Gastrocnemius medialis (tissue), 4 donors: ENCODE measurements at places on chromosomes 1 and 21. TPM values are rescaled to one million over a fixed set of nuclear protein-coding genes. Genes with fewer than 3 reads are reported as not detected.

GRCh38 chr1:183274836-183275235 lies 88.8 kb downstream of the LAMC2 start:
- H3K27ac ChIP-seq = no peak overlapping the region
- no peaks in the 10 kb centered on the region for H3K36me3 ChIP-seq
- no peak overlapping the region for H3K4me3 ChIP-seq
- H3K27me3 ChIP-seq = no peaks in the 10 kb centered on the region
- no peak for DNase-seq

- no peak for DNase-seq
- no peak overlapping the region for H3K27ac ChIP-seq
- peaks cover 13% of the 10 kb centered on the region for H3K4me1 ChIP-seq
These were observed 5.3 kb upstream of the MIB2 start for GRCh38 chr1:1609822-1610485.

DNA sequence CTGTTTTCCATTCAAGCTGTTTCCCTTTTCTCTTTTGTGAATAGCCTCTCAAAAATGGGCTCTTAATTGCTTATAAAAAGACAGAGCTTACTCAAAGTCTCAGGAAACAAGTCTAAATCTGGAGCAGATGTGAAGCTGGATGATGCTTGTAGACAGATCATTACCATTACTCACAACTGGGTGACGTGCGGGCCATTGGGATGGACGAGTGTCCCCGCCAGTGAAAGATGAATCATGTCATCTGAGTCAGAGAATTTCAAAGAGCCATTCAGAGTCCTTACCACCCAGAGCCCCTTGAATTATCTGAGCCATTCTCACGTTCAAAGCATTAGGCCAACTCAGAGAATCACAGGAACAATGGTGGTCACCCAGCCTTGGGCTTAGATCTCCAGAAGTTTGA lies 134.6 kb downstream of the HUNK start:
- H3K27ac ChIP-seq = no peak overlapping the region
- H3K4me3 ChIP-seq = no peak overlapping the region
- DNase-seq = no peak
- no peaks in the 10 kb centered on the region for H3K4me1 ChIP-seq
- H3K27me3 ChIP-seq = no peaks in the 10 kb centered on the region

- H3K27me3 ChIP-seq = no peaks in the 10 kb centered on the region
- H3K27ac ChIP-seq = no peak overlapping the region
- peaks cover 5% of the 10 kb centered on the region for H3K4me1 ChIP-seq
- H3K4me3 ChIP-seq = no peak overlapping the region
- H3K36me3 ChIP-seq = peaks cover 34% of the 10 kb centered on the region
- no peak for DNase-seq
These were observed 15.4 kb upstream of the NASP start for GRCh38 chr1:45568421-45568820.

DNA sequence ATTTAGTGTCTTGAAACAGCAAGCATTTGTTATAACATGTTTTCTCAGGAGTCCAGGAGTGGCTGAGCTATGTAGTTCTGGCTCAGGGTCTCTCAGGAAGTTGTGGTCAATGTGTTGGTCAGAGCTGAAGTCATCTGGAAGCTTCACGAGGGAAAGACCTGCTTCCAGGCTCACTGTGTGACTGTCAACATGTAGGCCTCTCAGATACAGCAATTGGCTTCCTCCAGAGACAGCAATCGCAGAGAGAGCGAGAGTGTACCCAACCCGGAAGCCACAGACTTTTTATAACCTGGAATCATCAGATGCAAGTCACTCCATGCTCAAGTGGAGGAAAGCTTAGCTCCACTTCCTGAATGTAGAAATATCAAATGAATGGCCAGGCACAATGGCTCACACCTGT lies 40.9 kb downstream of the TNFRSF9 start:
- H3K36me3 ChIP-seq = no peaks in the 10 kb centered on the region
- H3K4me1 ChIP-seq = no peaks in the 10 kb centered on the region
- H3K27ac ChIP-seq = no peak overlapping the region
- no peaks in the 10 kb centered on the region for H3K27me3 ChIP-seq
- H3K4me3 ChIP-seq = no peak overlapping the region

- DNase-seq = no peak
- H3K27me3 ChIP-seq = no peaks in the 10 kb centered on the region
- no peaks in the 10 kb centered on the region for H3K36me3 ChIP-seq
- no peak overlapping the region for H3K4me3 ChIP-seq
- H3K4me1 ChIP-seq = no peaks in the 10 kb centered on the region
- H3K27ac ChIP-seq = no peak overlapping the region
These were observed 111.5 kb upstream of the ZC3H11B start for GRCh38 chr1:219724440-219724839.

DNA sequence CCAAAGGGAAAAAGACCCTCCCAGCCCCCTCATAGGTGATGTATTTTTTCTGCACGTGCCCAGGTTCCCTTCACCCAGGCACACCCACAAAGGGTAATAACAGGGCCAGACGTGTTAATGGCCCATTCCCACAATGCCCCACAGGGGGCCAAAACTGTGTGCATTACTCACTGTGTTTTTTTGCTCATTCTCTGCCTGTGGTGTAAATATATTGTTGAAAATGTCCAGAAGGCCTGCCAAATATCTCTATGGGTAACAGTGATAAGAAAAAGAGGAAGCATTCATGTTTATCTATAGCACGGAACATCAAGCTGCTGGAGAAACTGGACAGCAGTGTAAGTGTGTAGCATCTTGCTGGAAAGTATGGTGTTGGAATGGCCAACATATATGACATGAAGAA lies 21.9 kb downstream of the RHEX start:
- H3K4me3 ChIP-seq = no peak overlapping the region
- H3K27me3 ChIP-seq = no peaks in the 10 kb centered on the region
- H3K27ac ChIP-seq = no peak overlapping the region

GRCh38 chr1:41661428-41662060 lies 177.1 kb upstream of the EDN2 start:
- no peak overlapping the region for H3K27ac ChIP-seq
- no peaks in the 10 kb centered on the region for H3K27me3 ChIP-seq
- H3K4me1 ChIP-seq = peaks cover 27% of the 10 kb centered on the region
- H3K36me3 ChIP-seq = no peaks in the 10 kb centered on the region

DNA sequence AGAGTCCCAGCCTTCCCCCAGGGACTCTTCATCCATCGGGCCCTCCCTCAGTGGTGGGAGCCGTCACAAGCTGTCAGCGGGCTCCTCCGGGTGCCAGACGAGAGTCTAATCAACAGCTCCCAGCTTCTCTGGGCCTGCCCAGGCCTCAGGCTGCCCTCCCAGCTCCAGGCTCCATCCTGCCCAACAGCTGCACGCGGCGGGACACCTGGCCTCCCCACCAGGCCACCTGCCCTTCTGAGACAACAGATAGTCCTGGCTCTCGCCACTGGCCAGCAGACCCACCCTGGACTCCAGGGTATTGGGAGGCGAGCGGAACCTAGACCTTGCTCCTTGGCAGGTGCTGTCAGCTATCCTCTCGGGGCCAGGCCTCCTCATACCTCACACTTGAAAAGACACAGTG lies 3.1 kb downstream of the WNT4 start:
- H3K27ac ChIP-seq = no peak overlapping the region
- peaks cover 6% of the 10 kb centered on the region for H3K4me1 ChIP-seq
- H3K27me3 ChIP-seq = no peaks in the 10 kb centered on the region
- no peaks in the 10 kb centered on the region for H3K36me3 ChIP-seq

SLAMF9 gene
- not detected for total RNA-seq

TEX35 gene
- not detected for total RNA-seq

DCLRE1B gene
- total RNA-seq = 1.4 TPM

C1orf52 gene
- 19.1 TPM for total RNA-seq
